ENCODE measurements at places on chromosomes 16 and 17.

- DNase-seq, result no peak
These were observed 41.2 kb upstream of the HAPSTR1 start for GRCh38 chr16:9050102-9050830.

- DNase-seq, result no peak
These were observed 1.0 kb downstream of the VEZF1 start for GRCh38 chr17:57986841-57987580.

- DNase-seq, result no peak
These were observed 77.0 kb upstream of the SIAH1 start for GRCh38 chr16:48462106-48462740.

- no peak for DNase-seq
These were observed 42.3 kb upstream of the RBFOX3 start for GRCh38 chr17:79652999-79653643.

GRCh38 chr17:80869481-80870145, 122.0 kb upstream of the CHMP6 start:
- DNase-seq, result no peak

DNA sequence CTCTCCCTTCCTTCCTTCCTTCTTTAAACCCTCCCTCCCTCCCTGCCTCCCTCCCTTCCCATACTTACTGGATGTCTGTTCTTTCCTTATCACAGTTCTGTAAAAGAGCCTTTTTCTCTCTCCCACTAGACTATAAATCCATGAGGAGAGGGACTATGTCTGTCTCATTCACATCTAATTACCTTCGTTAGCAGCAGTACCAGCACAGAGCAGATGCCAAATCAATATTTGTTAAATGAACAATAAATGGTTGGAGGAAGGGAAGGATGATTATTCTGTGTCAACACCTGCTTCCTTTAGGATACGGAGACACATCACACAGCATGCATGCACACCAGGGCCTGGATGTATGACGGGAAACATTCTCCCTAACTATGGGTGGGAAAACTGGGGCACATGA, 94.2 kb downstream of the DNAH3 start:
- DNase-seq, result no peak

DNA sequence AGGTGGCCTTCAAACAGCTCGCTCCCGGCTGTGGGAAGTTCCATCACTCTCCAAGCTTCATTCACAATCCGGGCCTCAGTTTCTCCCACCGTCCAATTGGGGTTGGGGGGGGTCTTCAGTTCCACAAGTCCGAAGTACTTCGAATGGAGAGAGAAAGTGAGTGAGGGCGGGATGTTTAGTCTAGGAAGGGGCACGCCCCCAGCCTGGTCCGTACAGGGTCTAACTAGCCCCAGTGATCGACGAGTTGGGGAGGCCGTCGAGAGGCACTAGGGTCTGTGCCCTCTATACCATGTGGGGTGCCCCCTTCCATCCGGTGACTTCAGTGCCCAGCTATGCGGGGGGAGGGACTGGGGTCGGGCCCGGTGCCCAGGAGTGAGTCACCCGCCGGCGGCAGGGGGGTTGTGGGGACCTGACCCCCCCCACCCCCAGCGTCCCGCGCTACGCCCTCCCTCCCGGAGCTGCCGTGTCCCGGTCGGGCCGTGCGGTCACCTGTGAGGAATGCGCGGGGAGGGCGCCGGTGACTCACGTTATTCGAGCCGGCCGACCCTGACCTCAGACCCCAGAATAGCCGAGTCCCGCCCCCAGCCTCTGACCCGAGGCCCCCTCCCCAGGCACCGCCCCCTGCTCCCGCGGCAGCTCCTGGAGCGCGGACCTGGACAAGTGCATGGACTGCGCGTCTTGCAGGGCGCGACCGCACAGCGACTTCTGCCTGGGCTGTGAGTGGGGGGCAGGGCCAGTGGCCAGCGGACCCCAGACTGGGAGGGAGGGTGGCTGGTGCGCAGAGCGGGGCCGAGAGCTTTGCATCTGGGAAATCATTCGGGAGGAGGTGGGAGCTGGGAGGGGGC, 658 bp downstream of the TNFRSF12A start:
- DNase-seq, result no peak

DNA sequence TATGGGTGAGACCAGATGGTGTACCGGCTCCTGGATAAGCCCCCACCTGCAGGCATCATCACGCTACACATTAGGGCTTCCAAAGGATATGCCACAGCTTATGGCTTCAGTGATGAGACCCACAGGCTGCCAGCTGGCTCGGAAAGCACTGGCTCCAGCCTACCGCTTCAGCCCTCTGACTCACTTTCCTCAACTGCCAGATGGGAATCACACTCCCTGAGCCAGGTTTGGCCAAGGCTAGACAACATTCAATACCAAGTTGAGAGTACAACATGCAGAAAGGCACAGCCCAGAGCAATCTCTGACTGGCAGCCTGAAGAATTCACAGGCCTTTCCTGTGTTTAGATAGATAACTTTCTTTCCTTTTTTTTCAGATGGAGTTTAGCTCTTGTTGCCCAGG, 10.3 kb downstream of the CENPV start:
- DNase-seq, result no peak

DNA sequence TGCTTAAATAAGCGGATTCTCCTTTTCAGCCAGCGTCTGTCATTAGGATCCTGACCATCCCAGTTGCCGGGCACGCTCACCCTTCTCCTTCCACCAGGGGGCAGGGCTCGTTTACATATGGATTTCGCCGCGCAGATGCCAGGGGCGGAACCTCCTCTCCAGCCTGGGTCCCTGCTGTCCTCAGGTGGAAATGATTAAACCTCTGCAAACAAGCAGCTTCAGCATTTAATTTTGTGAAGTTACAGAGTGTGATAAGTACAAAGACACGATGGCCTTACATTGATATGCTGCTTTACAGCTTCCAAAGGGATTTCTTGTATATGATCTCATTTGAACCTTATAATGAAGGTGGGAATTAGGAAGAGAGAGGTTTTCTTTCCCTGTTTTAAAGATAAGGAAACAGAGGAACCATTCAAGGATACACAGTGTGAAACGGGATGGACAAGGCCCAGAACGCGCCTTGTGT, 3.9 kb upstream of the KRT28 start:
- peak; percentile 38 for DNase-seq

- no peak for DNase-seq
These were observed 790 bp downstream of the CRHR1 start for GRCh38 chr17:45784741-45785479.

DNA sequence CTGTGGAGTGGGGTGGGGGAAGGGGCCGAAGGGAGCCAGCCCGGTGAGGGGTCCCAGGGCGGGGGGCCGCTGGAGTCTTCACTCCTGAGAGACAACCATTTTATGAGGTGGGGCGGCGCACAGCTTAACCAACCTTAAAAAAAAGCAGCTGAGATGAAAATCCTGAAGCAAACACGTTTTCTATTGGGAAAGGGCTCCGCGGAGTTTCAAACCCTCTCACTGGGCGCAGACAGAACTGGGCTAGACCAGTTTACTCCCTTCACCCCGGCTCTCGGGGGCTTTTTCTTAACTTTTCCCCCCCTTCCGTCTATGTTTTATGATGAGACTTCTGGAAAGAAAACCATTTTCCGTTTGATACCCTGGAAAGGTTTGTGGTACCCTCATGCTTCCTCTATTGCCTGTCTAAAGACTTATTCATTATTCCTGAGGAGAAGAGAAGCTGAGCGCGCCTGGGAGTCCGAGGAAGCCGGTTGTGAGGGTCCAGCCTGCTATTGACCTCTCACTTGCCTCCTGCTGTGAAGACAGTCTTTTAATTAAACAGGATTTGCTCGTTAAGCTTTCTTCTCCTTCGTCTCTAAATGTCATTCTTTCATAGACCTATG, 482 bp upstream of the SSH2 start:
- peak; percentile 12 for DNase-seq

GRCh38 chr16:60203525-60204124, 1469.5 kb upstream of the GOT2 start:
- no peak for DNase-seq

GRCh38 chr16:57764341-57765159, 29.0 kb downstream of the KATNB1 start:
- no peak for DNase-seq

- no peak for DNase-seq
These were observed 44.8 kb upstream of the GNG13 start for GRCh38 chr16:845351-845745.

DNA sequence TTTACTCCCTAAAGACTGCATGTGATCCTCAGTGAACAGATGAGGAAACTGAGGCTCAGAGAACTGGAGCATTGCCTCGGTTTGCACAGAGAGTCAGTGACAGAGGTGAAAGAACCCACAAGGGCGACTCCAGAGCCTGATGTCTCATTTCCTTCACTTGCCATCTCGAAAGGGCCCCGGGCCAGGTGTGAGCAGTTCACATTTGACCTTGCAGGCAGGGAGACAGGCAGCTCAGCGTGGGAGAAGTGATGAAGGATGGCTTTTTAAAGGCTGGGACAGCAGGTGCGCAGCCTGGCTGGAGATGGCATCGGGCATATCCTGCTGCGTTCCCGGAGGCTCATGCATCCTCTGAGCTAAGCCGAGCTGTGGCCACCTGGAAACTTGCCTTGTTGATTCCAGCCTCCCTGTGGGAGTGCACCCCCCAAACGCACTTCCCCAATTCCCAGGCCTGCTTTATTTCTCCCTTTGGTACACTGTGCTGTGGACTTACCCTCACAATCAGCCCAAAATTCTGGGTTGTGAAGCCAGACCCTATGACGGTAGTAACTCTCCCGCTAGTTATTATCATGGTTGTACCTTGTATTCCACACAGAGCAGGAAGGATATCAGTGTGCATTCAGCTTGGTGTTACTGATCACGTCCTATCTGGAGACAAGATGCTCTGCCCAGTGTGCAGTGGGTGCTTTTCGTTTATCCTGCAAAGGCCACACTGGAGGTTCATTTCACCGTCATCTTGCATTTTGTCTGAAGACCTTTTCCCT, 753.2 kb upstream of the EEF2KMT start:
- DNase-seq, result no peak

DNA sequence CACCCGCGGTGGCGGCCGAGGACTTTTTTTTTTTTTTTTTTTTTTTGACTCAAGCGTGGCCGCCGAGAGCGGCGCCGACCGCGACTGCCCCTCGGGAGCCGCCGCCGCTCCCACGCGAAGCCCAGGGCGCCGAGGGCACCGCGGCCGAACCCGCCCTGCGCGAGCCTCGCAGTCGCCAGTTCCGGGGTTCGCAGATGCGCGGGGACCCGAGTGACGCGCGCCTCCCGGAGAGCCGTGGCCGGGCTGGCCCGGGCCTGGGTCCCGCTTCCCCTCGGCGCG, 1.1 kb downstream of the METRNL start:
- no peak for DNase-seq

DNA sequence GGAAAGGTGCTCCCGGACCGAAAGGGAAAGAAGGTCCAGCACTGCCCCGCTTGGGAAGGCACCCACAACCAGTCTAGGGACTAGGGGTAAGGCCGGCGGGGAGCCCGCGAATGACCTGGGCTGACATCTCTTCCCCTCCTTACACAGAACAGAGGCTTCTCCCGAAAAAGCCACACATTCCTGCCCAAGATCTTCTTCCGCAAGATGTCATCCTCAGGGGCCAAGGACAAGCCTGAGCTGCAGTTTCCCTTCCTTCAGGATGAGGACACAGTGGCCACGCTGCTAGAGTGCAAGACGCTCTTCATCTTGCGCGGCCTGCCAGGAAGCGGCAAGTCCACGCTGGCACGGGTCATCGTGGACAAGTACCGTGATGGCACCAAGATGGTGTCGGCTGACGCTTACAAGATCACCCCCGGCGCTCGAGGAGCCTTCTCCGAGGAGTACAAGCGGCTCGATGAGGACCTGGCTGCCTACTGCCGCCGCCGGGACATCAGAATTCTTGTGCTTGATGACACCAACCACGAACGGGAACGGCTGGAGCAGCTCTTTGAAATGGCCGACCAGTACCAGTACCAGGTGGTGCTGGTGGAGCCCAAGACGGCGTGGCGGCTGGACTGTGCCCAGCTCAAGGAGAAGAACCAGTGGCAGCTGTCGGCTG, 1.5 kb downstream of the CNP start:
- DNase-seq, result no peak

GRCh38 chr16:89618109-89618998, 4.9 kb downstream of the DPEP1 start:
- DNase-seq, result no peak

DNA sequence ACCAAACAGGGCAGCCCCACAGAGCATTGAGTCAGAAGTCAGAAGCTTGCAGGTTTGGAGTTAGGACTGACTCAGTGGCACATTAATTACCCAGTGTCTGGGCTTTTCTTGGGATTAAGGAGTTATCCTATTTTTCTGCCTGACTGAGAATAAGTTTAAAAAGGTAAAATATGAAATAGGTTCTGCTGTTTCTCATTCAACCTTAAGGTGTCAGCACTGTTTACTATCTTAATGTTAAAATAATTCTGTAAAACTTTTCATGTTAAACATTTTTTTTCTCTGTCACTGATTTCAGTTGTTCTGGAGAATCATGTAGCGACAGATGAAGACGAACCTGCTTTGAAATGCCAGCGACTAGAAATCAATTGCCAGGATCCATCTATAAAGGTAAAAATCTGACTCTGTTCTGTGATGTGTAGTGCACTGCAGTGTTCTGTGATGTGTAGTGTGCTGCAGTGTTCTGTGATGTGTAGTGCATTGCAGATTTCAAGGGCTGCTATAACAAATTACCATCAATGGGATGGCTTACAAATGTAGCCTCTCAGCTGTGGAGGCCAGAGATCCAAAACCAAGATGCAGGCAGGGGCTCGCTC, 128.0 kb downstream of the LAT start:
- DNase-seq, result no peak

DNA sequence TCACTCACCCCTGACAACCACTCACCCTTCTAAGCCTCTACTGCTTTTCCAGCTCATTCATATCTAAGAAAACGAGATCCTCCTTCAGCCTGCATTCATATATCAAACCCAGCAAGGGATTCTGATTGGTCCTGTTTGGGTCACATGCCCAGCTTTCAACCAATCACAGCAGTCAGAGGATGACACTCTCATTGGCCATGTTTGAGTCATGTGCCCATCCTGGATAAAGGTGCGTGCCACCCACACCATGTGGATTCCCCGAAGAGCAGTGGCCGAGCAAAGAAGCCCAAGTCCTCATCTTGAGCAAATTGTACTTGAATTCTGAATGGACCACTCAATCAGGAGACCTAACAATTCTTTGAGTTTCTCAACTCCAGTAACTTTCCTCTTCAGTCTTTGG, 45.0 kb downstream of the SCNN1G start:
- no peak for DNase-seq

DNA sequence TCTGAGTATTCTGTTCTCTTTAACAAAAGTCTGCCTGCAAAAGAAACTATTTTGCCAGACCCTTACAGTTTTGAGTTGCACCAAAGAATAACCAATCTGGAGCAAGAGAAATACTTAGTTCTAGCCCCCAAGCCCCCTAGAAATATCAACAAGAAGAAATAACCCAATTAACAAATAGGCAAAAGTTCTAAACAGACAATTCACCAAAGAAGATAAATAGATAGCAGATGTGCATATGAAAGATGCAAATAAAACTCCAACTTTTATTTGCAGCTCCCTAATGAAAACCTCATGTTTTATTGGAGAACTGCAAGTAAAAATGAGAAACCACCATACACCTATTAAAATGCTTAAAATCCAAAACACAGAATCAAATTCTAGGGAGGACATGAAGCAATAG, 1308.0 kb downstream of the CDH11 start:
- no peak for DNase-seq

GRCh38 chr17:44959821-44960531, 8.1 kb downstream of the C1QL1 start:
- no peak for DNase-seq

GRCh38 chr16:50422926-50423325, 54.1 kb upstream of the BRD7 start:
- DNase-seq, result no peak

Data from stimulated activated CD8-positive, alpha-beta memory T cell treated with anti-CD3 and anti-CD28 coated beads, Interleukin-4, amount 100 ng/mL, for 4 hours (primary cell).